ENCODE measurements at places on chromosomes 1 and 21.
A peak's percentile ranks its signal among the peaks of the same experiment; 100 is the strongest.

DNA sequence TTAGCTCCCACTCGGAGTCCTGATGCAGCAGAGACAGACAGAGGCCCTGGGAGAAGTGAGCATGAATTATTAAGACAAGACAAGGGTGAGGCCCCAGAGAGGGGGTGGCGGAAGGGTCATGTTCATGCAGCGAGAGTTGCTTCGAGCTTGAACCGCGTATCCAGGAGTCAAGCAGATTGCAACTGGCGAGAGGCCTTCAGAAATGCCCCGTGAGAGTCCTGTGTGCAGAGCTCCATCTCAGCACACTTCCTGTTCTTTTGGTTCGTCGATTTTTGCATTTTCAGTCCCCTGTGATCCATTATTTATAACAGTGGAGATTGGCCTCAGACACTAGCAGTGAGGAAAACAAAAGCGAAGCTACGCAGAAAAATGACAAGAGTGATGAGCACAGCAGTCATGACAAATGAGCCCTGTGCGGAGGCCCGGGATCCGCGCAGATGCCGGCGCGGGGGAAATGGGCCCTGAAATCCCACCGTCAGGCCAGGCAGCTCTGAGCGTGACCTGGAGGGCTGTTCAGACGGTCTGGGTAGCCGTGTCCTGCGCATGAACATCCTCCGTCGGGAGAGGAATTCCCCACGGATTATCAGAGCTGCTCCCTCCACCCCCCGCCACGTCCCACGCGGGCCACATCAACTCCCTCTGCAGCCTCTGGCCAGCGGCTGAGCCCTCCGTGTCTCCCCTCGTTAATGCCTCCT is 15.0 kb downstream of the PDE9A start:
- DNase-seq = no peak

- peak; percentile 44 for DNase-seq
These were observed 55.8 kb downstream of the SLC45A1 start for GRCh38 chr1:8373581-8374241.

GRCh38 chr1:116359060-116359830 is 13.8 kb upstream of the ATP1A1 start:
- no peak for DNase-seq

GRCh38 chr1:115694805-115695204 is 53.0 kb downstream of the VANGL1 start:
- DNase-seq = no peak

DNA sequence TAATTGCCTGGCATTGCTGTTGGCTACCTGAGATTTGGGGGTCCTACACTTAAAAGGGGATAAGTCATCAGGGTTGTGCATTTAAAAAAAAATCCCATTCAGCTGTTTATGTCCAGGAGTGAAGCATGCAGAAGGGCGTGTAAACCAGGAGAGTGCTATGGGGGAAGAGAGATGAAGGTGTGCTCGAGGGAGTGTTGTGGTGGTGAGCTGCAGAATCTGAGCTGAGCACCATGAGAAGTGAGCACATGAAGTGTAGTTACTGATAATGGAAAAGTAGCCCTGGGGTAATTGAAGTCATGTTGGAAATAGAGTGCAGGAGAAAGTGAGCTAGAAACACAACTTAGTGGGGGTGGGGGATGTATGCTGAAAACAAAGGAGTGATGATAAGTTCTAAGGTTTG is 705 bp downstream of the FCRL1 start:
- no peak for DNase-seq

DNA sequence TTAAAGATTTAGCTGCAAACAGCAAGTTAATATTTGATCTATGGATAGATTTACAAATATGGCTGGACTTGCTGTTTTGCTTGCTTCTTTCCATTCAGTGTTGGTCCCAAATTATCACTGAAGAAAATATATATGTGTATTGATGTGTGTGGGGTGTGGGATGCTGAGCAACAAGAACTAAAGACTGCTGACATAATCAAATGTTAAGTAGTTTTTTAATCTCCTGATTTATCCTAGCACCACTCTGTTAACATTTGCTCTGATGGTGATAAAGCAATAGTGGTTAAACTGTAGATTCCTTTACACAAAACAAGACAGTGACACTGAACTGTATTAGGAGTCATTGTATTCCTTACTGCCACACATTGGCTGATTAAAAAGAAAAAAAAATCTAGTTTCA is 1023.5 kb upstream of the B3GALT2 start:
- DNase-seq = no peak

DNA sequence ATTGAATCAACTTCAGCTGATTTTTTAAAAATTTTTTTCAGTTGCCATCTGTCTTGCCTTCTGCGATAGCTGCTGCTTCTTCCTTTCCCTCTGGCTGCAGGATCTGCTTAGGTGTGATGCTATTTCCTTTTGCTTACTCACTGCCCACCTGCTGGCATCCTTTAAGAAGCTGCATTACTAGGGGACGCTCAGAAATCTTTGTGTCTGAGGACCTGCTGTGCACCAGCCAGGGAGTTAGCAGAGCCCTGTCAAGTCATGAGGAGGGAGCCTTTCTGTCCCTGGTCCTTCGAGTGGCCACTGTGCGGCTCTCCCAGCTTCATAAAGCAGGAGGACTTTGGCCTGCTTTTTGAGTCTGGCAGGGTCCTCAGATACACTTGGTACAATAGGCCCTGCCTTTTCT is 327.8 kb downstream of the USH2A start:
- DNase-seq = no peak

GRCh38 chr1:158126425-158126824 is 54.3 kb upstream of the CD1D start:
- DNase-seq = no peak

GRCh38 chr21:35611708-35612132 is 448.6 kb downstream of the SETD4 start:
- DNase-seq = no peak

GRCh38 chr1:87051965-87052364 is 137.5 kb downstream of the HS2ST1 start:
- no peak for DNase-seq
